SJSA1 (cell line): ENCODE measurements at places on chromosomes 5 and 9.

DNA sequence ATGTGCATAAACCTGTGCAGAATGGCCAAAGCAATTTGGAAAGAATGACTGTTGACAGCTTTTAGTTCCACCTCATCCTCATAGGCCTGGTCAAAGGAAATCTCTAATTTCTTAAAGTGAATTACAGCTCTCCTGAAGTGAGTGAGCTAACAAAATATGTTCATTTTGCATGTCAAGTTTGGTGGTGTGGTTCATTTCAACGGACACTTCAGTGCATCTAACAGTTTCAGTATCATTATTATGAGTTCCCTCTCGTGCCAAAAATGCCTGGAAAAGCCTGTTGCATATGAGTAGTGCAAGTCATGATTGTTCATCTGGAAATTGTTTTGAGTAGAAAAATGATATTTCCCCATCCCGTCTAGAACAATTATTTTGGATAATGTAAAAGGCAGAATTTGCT, 53.2 kb upstream of the HMHB1 start:
- DNase-seq: no peak

GRCh38 chr5:1652873-1653697, 129.3 kb upstream of the LPCAT1 start:
- DNase-seq: no peak

- no peak for DNase-seq
Observed at GRCh38 chr9:118455788-118456187, 751.6 kb downstream of the TLR4 start.

GRCh38 chr9:2833096-2833495, 10.8 kb downstream of the PUM3 start:
- DNase-seq: no peak

DNA sequence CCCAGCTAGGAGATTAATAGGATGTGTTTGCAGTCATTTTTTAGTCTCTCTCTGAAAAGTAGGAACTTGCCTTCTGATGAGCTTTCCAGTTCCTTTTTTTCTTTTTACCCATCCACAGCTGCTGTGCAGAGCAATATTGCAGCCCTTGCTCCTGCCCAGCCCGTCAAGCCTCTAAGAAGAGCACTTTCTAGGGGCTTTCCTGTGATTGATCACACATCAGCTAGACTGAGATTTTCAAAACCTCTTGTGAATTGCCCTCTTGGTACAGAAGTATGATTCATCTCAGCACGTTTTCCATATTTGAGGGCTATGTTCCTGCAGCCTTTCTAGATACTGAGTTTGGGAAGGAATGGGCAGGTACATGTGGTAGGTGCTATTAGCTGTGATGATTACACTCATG, 93.9 kb downstream of the GALNT10 start:
- DNase-seq: no peak

DNA sequence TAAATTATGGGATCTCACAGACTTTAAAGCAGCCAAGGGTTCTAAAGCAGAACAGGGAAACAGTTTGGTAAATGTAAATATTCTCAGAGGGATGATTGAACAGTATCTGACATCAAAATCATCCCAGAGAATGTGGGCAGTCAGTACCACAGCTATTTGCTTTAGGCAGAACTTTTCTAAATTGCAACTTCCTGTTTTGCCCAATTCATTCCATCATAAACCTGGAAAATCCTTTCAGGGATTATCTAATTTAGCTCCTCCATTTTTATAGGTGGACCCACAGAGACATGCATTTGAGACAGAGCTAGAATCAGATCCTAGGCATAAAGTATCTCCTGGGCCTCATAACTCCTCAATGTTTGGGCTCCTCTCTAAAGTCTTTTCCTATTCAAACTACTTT, 12.4 kb downstream of the NR6A1 start:
- no peak for DNase-seq

- no peak for DNase-seq
Observed at GRCh38 chr5:56513141-56513540, 280.0 kb upstream of the ANKRD55 start.

DNA sequence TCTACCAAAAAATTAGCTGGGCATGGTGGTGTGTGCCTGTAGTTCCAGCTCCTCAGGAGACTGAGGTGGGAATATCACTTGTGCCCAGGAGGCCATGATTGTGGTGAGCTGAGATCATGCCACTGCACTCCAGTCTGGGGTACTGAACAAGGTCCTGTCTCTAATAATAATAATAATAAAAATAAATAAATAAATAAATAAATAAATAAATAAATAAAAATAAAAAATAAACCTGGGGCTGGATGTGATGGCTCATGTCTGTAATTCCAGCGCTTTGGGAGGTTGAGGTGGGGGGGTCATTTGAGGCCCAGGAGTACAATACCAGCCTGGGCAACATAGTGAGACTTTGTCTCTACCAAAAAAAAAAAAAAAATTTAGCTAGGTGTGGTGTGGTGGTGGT, 113.7 kb downstream of the ARHGEF28 start:
- DNase-seq: no peak

DNA sequence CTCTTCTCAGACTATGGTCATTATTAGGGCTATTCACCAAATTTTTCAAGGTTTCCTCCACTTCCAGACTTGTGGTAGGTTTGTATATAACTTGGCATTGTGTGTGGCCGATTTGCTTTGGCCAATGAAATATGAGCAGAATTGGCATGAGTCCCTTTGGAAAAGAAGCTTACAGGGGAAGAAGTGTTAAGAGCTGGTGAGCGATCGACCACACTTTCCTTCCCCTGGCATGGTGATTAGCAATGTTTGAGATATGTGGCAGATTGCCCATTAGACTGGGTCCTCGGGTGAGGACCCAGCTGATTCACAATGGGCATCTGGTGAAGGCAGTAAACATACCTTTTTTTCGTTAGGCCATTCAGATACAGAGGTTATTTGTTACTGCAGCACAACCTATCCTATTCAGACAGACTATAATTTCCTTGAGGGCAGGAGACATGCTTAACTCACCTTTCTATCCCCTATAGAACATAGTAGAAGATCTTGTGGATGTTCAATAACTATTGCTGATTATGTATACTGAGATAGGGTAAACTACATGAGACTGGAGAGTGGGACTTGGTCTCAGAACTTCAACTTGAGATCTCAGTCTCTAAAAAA, 62.8 kb upstream of the KLF9 start:
- DNase-seq: peak; percentile 65

DNA sequence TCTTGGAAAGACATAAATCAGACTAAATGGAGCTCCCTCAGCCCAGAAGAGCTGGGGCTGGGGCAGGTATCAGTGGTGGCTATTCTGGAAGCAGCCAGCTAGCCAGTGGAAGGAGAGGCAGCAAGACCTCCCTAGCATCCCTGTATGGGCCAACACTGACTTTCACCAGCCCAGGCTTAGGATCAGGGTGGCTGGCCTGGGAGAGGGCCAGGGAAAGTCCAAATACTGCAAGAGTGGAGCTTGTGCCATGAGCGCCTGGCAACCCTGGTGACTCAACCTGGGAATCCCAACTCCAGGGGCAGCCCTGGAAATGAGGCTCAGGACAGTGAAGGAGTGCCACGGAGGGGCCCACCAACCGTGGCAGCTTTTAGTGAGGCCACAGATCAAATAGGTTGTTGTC, 7.6 kb upstream of the IRF1 start:
- no peak for DNase-seq
